ENCODE measurements at places on chromosomes 16 and 17. TPM values are rescaled to one million over a fixed set of nuclear protein-coding genes. Genes with fewer than 3 reads are reported as not detected.
A peak's percentile ranks its signal among the peaks of the same experiment; 100 is the strongest.

DNA sequence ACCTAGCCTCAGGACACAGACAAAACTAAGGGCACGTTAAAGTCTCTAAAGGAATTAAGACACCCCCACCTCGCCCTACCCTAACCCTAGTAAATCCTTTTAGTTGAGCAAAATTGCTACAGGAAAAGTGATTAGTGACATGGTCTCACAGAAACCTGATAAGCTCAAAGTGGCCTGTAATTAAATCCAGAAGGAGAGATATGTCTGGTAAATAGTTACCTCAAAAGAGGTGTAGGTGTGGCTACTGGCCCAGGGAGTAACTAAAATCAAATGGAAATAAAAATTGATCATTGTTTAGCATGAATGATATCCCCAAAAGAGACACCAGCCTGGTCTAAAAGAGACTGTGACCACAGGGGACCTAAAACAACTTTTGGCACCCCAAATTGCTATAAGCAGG is 168.3 kb downstream of the SLC39A11 start:
- no peak for DNase-seq

GRCh38 chr17:50280801-50281441 is 6.7 kb downstream of the TMEM92 start:
- no peak for DNase-seq

GRCh38 chr17:82090549-82091263 is 7.3 kb downstream of the FASN start:
- no peak for DNase-seq

DNA sequence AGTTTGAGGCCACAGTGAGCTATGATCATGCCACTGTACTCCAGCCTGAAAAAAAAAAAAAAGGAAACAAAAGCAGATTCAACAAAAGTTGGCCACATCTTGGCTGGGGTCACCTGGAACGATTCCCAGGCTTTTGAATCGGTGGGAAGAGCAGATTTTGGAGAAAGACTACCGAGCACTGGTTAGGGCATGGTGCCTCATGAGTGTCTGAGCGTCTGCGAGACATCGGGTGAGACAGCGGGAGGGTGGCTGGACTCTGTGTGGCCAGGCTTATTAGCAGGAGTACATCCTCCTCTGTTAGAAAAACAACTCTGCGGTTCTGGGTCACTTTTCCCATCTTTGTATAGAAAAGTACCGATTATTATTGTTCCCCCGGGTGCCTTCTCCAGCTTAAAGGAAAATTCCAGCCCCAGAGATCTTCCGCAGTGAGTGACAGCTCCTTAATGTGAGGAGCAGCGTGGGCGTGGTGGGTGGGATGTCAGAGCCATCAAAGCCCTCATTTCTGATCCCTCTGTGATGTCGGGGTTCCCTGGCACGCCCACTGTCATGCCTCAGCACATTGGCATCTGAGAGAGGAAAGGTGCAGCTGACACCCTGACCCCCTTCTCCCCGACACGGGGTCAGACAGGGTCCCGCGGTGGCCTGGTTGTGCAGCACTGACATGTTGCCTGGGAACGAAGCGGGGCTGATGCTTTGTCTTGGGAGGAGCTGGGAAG is 6.9 kb downstream of the RGS9 start:
- DNase-seq = peak; percentile 49

- no peak for DNase-seq
These were observed 2.3 kb upstream of the SCRN2 start for GRCh38 chr17:47843391-47843730.

GRCh38 chr16:23148513-23149266 is 562 bp downstream of the USP31 start:
- peak; percentile 56 for DNase-seq

GRCh38 chr16:2786061-2786825 is 1.1 kb downstream of the PRSS33 start:
- DNase-seq = peak; percentile 8

GRCh38 chr16:86925067-86925791 is 346.9 kb downstream of the FOXL1 start:
- DNase-seq = no peak

Gene KRT23
- polyA plus RNA-seq = 0.05 TPM

Gene GNG13
- not detected for polyA plus RNA-seq
